ENCODE measurements at places on chromosomes 13 and 19.

- no peak for DNase-seq
These were observed 342.6 kb downstream of the MTUS2 start for GRCh38 chr13:29162638-29163235.

- no peak for DNase-seq
These were observed 177.0 kb downstream of the DCLK1 start for GRCh38 chr13:35954207-35954560.

DNA sequence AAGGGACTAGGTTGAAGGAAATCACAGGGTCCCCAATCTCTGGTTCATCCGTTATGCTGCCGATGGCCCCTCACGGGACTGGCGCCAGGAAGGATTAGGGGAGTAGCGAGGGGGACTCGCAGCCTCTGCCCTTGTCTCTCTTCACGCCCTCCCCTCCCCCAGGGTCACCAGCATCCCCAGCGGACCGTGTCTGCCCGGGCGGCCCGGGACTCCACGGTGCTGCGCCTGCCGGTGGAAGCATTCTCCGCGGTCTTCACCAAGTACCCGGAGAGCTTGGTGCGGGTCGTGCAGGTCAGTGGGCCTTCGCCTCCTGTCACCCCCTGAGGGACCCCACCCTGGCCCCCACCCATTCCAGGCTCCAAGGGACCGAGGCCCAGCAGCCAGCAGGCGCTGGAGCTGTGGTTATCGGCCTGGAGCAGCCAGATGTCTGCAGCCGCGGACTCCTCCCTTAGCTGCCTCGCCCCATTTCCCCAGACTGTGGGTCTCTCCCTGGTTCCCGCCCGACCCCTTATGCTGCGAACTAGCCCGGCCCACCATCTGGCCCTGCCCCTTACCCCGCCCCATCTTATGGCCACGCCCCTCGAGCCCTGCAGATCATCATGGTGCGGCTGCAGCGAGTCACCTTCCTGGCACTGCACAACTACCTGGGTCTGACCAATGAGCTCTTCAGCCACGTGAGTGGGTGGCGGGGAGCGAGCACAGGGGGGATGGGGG is 5.4 kb downstream of the PNPLA6 start:
- DNase-seq = no peak

DNA sequence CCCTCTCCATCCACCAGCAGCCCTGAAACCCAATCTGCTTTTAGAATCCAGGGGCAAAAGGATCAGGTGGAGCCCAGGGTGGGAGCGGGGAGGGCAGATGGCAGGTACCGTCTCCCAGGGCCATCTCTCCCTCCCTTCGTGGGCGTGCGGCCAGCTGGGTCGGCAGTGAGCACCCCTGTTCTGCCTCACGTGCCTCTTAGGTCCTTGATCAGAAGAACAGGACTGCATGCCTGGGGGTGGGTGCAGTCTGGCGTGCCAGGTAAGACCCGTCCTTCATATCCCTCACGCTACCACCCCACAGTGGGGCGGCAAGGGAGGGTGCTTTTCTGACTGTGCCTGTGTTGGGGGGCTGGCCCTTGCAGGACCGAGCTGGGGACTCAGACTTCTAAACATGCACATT is 2.0 kb downstream of the SLC8A2 start:
- no peak for DNase-seq

DNA sequence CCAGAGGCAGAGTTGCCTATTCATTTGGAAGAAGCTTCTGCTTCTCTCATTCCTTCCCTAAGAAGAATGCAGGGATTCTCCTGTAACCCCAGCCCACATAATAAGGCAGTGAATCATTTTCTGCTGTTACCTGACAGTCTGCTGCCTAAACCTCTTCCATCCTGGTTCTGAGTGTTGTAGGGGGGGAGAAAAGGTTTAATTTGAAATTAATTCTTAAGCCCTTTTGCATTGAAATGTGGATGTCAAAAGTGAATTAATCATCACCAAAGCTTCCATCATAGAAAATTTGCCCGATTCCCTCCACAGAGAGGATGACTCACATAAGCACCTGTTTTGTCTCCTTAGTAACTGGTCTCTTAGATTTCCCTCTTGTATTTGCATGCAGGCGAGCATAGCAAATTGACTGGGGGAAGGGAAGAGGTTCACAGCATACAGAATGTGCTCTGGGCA is 146.7 kb upstream of the FNDC3A start:
- no peak for DNase-seq

GRCh38 chr13:20801707-20802106 is 27.9 kb upstream of the EEF1AKMT1 start:
- DNase-seq = no peak

GRCh38 chr19:13163609-13164342 is 13.6 kb downstream of the IER2 start:
- DNase-seq = peak; percentile 58

GRCh38 chr13:32639502-32640105 is 53.4 kb downstream of the PDS5B start:
- DNase-seq = peak; percentile 61

DNA sequence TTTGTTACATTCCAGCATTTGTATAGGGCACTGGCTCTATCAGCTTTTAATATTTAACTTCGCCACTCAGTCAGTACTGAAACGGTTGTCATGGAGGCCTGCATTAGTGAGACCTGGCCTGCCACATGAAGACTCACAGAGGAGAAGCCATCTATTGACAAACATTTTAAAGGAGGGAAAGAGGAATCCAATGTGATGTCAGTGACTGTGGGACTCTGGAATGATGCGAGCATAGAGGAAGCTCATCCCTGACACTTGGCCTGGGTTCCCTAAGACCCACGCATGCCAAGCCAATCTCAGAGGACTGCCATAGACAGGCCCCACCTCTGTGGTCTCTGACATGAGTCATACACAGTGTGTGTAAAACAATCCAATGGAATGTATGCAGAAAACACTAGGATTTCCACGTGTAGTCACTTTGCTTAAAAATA is 7.9 kb upstream of the DPY19L3 start:
- DNase-seq = no peak

DNA sequence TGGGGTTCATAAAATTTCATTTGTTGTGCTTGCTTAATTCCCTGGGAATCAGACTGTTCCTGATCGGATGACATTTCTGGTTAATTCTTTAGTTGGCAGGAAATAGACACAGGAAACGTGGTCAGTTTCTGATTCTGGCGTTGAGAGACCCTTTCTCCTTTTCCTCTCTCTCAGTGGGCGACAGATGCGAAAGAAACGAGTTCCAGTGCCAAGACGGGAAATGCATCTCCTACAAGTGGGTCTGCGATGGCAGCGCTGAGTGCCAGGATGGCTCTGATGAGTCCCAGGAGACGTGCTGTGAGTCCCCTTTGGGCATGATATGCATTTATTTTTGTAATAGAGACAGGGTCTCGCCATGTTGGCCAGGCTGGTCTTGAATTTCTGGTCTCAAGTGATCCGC is 10.8 kb downstream of the LDLR start:
- DNase-seq = no peak

GRCh38 chr13:30170569-30170968 is 136.8 kb downstream of the KATNAL1 start:
- no peak for DNase-seq

DNA sequence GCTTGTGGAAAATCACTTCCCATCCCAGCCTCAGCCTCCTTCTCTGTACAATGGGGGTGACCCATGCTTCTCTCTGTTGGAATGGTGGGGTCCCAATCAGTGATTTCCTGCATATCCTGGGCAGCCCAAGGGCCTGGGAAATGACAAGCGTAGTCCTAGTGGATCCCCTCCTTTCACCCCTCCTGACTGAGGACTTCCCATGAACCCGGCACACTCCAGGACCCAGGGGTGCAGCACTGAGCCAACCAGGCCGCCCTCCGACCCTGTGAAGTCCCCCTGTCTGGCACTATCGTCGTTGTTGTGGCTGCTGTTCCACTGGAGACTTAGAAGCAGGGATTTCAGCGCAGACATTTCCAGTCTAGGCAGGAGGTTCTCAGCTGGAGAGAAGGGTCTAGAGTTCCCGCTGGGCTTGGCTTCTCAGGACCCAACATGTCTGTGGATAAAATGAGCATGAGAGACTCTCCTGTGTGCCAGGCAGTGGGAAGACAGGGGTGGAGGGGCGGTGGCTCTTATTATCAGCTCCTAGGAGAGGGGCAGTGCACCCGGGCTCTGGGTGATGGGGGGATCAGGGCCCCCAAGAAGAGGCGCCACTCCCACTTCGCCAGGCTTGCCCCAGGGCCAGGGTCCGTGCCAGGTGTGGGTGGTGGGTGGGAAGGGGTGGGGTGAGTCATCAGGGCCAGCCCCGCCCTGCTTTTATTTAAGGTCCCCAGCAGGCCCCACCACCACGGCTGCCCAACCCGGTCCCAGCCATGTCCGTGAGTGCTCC is at the start of gene LGALS7B:
TSS of gene LGALS7B (plus strand) at position 723 of the 766 bp plus-strand sequence. CDS start at position 750, 27 bp downstream.
- DNase-seq = no peak

GRCh38 chr19:15986701-15987100 is 37.9 kb downstream of the OR10H4 start:
- DNase-seq = no peak

GRCh38 chr13:95032121-95032520 is 269.1 kb downstream of the ABCC4 start:
- DNase-seq = no peak

DNA sequence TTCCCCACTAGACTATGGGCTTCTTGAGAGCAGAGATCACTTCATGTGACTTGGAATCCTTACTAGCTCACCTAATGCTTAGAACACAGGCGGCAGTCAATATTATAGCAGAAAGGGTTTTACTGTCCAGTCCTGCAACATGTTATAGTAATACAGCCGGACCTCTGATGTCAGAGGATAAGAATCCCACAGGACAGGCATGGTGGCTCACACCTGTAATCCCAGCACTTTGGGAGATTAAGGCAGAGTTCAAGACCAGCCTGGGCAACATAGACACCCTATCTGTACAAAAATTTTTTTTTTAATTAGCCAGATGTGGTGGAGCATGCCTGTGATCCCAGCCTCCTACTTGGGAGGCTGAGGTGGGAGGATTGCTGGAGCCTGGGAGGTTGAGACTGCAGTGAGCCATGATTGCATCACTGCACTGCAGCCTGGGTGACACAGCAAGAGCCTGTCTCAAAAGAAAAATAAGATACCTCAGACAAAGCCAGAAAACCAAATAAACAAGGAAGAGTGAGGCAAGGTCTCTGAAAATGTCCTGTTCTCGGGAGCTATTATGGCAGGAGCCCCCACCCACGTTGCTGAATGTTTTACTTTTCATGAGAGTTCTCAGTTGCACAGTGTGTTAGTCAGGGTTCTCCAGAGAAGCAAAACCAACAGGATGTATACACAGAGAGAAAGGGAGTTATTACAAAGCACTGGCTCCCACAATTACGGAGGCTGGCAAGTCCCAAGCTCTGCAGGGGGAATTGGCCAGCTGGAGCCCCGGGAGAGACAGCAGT is 100.8 kb downstream of the UBL3 start:
- no peak for DNase-seq

- no peak for DNase-seq
These were observed 43.8 kb downstream of the ESD start for GRCh38 chr13:46753137-46753536.

- DNase-seq = no peak
These were observed 15.3 kb upstream of the RAB8A start for GRCh38 chr19:16096280-16096855.

DNA sequence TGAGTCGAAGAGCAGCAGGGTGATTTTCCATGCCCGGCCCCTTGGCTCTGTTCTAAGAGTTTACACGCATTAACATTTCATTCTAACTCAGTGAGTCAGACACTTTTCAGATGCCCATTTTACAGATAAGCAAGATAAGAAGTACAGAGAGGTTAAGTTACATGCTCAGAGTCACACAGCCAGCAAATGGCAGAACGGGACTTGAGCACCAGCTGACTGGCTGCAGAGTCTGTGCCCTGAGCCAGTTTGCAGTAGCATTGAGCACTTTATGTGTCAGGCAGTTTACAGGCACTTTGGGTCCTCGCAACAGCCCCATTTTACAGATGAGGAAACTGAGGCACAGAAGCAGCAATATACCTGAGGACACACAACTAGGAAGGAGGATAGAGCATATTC is 19.0 kb downstream of the CCDC8 start:
- DNase-seq = no peak

DNA sequence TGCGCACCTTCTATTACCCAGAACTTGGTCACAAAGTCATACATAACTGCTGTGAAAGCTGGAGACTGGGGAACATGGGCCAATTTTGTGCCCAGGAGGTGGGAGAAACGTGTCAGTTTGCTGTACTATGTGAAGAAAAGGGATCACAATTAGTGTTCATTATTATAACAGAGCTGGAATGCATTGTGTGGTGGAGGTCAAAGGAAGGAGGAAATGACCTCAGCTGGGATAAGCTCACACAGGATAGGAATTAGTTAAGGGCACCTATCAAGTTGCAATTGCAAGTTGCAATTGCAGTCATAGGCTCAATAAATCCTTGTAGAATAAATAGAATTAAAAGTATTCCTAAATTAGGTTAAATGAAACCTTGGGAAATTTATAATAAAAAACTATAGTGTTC is 103.9 kb upstream of the OBI1 start:
- no peak for DNase-seq

DNA sequence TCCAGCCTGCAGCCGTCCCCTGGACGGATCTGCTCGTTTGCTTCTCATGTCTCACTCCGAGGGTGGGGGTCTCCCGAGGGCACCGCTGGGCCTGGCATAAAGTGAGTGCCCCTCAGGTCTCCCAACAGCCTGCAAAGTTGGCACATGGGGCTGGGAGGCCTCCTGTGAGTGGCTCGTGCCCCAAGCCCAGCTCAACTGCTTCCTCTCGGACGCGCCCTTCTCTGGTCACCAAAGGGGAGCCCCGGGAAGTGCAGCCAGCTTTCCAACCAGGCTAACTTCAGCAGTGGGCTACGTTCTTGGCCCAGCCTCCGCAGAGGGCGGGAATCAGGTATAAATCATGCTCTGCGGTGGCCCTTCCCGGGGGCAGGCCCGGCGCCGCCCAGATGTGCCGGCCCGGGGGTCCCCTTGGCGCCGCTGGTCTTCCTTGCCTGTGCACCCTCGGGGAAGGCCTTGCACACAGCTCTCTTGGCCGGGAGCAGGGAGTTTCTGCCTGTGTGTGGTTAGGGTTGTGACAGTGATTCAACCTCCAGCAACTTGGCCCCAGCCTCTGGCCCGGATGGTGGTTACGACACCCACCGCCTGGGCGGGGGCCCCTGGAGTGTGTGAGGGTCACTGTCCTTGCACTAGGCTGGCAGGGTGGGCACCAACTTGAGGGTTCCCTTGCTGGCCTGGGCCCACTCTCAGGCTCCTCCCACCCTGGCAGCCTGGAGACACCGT is 20.7 kb downstream of the CEBPG start:
- no peak for DNase-seq

DNA sequence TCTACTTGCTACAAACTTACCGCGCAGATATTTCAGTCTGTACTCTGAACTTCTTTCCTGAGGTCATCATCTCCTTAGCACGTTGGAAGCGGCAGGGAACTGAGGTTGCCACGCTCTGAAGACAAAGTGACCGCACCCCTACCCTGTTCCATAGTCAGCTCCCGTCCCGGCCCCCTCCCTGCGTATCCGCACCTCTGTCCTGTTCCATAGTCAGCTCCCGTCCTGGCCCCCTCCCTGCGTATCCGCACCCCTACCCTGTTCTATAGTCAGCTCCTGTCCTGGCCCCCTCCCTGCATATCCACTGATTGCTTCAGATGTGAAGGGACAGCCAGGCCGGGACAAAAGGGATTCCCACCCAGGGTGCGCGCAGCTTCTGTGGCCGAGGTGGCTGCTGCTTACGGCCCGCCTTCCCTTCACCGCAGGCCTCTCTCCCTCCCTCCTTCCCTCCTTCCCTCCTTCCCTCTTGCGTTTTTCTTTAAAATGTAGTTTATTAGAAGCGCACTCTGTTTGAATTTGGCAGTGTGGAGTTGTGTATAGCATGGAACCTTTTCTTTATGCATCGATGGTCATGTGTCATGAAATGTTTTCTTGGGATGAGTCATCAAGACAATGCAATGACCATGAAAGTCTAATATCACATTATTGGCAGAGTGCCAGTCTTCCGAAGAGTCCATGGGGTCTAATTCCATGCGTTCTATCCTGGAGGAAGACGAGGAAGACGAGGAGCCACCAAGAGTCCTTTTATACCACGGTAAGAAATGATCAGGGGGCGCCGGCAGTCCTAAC is 21.9 kb upstream of the NDUFS7 start:
- DNase-seq = no peak
